Forelimb muscle (tissue), 1 donor: ENCODE measurements at places on chromosomes 2 and 18. TPM values are rescaled to one million over a fixed set of nuclear protein-coding genes. Genes with fewer than 3 reads are reported as not detected.

UGT1A10 gene
- polyA plus RNA-seq, result not detected

FTCDNL1 gene
- polyA plus RNA-seq, result 1.4 TPM

DNER gene
- 2.2 TPM for polyA plus RNA-seq

ATP8B1 gene
- polyA plus RNA-seq, result 3.5 TPM

RAB27B gene
- polyA plus RNA-seq, result 0.61 TPM

TCF7L1 gene
- 34.6 TPM for polyA plus RNA-seq

DCDC2C gene
- polyA plus RNA-seq, result 0.46 TPM
